ENCODE measurements at places on chromosomes 12 and 14. TPM values are rescaled to one million over a fixed set of nuclear protein-coding genes. Genes with fewer than 3 reads are reported as not detected.

DNA sequence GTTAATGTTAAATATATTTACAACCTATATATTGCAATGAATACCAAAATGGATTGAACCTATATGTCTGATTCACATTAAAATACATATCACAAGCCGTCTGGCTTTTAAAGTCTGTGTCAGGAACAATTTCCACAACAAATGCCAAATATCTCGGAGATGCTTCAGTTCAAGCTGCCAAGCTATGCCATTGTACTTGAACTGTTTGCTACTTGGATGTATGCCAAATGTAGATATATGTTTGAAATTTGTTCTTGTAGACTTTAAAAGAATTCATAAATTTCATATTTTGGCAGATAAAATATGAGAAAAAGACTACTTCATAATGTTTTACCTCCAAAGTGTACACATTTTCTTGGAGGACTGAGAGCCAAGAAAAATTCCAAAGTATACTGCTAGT lies 37.0 kb downstream of the WASHC3 start:
- DNase-seq, result no peak

DNA sequence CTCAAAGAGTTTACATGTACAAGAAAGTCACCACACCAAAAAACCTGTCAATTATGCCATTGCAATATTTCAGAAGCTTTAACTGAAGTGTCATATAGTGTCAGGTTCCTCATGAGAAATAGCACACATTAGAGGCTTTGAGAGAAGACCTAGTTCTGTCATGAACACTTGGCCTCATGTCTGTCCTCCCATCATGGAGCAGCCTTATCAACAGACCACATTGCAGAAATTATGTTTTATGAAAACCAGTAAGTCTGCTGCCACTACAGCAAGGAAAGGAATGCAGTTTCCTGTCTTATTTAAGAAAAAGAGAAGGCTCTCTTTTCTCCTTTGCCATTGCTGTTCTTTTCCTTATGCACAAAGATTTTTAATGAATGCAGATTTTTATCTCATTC lies 26.2 kb upstream of the CLEC2D start:
- DNase-seq, result no peak

GRCh38 chr12:46915082-46915481 lies 89.3 kb upstream of the SLC38A4 start:
- DNase-seq, result no peak

DNA sequence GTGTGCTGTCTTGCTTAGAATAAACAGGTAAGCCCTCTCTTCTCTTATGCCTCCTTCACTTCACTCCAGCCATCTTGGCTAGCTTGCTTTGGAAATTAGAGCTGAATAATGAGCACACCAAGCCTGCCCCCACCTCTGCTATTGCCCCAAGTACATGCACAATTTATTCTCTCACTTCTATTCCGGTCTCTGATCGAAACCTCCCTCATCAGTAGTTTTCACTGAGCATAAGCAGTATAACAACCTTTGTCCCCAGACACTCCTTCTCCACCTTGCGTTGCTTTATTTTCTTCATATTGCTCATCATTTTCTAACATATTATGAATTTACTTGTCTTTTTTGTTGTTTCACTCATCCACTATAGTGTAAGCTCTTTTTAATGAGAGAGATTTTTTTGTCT lies 253.4 kb downstream of the GXYLT1 start:
- no peak for DNase-seq

- no peak for DNase-seq
These were observed 11.5 kb upstream of the CHD4 start for GRCh38 chr12:6618483-6619225.

DNA sequence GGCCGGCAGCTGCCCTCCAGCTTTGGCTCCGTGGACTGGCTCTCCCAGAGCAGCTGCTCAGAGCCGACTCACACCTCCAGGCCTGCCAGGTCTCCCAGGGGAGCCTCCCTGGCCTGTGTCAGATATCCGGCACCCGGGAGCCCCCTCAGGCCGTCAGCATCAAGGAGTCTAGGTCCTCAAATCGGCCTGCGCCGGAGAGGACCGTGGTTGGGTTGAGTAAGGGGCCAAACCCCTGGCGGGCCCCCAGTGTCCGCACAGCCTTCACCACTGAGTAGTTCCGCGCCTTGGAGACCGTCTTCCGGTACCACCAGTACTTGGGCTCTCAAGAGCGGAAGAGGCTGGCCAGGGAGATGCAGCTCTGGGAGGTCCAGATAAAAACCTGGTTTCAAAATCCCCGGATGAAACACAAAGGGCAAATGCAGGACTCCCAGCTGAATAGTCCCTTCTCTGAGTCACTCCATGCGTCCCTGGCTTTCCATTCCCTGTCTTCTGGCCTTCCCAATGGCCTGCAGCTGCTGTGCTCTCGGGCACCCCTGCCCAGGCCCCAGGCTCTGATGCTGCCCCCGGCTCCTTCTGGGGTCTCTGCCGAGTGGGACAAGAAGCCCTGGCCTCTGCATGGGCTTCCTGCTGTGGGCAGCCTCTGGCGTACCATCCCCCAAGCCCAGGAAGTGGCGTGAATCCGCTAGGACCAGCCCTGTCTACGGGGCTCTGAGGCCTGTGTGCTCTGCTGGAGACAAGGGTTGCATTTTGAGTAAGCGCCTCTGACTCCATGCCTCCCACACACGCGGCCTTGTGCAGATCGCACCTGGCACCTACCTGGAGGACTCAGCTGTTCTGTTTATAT lies 245.1 kb upstream of the ATXN7L3B start:
- DNase-seq, result peak; percentile 45

GRCh38 chr14:103514596-103515421 lies 7.8 kb downstream of the CKB start:
- DNase-seq, result no peak

DNA sequence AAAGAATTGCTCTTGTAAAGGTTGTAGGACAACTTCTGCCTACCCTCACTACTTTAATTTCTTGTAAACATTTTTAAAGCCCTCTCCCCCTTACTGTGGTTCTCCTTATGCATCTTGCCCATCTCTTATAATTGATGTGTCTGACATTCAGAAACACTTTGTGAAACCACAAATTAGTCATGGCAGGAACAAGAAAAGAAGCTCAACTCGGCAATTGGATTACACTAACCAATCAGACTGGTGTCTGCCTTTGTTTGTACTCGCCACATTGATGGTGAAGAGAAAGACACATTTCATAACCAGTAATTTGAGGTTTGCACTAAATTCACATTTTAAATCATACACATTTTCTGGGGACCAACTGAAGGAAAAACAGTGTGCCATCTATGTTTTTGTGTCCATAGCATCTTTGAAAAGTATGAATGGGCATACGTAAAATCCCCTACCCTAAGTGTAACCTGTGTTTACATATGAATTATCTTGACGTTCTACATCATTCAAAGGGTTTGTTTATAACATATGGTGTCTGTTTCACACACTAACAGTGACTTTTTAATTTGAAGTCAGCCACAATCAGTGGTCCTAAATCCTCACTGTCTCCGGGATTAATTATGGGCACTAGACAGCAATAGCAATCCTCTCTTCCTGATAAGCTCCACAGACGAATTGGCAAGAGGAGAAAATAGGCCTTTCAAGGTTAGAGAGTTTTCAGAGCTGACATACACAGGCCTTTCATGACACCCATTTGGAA lies 49.9 kb downstream of the OTX2 start:
- DNase-seq, result no peak

The SYNDIG1L gene
- not detected for polyA plus RNA-seq

The SPSB2 gene
- 11.4 TPM for polyA plus RNA-seq

The MYL6 gene
- polyA plus RNA-seq, result 2,423 TPM

Data from CD8-positive, alpha-beta memory T cell (primary cell).